ENCODE measurements at places on chromosomes 6 and 20. TPM values are rescaled to one million over a fixed set of nuclear protein-coding genes. Genes with fewer than 3 reads are reported as not detected.

Gene BHLHE23
- total RNA-seq = not detected

Gene PDE10A
- 38.2 TPM for total RNA-seq

Gene PACRG
- total RNA-seq = 13.3 TPM

Gene PBOV1
- not detected for total RNA-seq

Gene BPIFA1
- total RNA-seq = not detected
